ENCODE measurements at places on chromosomes 7 and 10. TPM values are rescaled to one million over a fixed set of nuclear protein-coding genes. Genes with fewer than 3 reads are reported as not detected.

GRCh38 chr10:44983895-44984278, 5.3 kb upstream of the DEPP1 start:
- no peak for DNase-seq
- H3K4me3 ChIP-seq: no peak overlapping the region
- H3K27ac ChIP-seq: no peak overlapping the region
- no peaks in the 10 kb centered on the region for H3K36me3 ChIP-seq
- no peaks in the 10 kb centered on the region for H3K4me1 ChIP-seq

GRCh38 chr10:23412223-23412622, 26.7 kb upstream of the OTUD1 start:
- H3K27me3 ChIP-seq: no peaks in the 10 kb centered on the region
- H3K27ac ChIP-seq: no peak overlapping the region

DNA sequence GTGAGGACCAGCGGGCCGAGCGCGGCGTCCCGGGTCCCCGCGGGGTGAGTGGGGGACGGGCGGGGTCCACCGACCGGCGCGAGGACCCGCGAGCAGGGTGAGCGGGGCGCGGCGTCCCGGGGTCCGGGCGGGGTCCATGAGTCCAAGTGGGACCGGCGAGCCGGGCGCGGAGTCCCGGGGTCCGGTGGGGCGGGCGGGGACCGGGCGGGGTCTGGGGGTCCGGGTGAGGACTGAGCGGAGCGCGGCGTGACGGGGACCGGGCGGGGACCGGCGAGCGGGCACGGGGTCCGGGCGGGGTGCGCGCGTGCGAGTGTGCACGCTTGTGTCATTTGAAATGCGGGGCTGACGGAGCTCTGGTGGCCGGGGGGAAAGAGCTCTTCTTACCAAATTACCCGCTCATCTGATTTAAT, 765 bp downstream of the CELF2 start:
- H3K36me3 ChIP-seq: no peaks in the 10 kb centered on the region
- peaks cover 3% of the 10 kb centered on the region for H3K4me1 ChIP-seq
- H3K4me3 ChIP-seq: no peak overlapping the region

DNA sequence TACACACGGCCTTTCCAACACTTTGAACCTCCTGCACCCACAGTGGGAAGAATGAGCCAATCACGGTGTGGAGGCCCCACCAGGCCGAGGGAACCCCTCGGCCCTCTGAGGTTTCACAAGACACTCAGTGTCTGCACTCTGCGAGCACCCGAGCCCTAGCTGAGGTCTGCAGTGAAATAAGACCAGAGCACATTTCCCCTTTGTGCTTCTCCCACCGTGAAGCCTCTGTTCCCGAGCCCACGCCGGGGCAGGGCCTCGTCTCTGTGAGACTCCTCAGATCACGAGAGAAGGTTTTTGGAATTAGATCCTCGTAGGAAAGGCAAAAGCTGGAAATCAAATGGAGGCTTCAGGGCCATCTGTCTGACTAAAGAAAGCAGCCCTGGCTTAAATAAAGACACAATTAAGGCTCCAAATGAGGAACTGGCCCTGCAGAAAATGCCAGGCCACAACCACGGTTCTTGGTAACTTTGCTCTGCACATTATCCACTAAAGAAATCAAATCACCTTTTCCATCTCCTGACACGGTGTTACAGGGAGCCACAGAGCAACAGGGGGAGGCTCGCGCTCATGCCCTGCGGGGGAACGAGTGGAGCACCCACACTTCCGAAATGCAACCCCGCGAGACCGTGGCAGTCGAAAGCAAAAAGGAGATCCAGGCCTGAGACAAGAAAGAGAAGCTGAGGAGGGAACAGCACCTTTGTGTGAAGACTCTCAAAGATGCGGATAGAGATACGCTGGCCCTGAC, 43.7 kb downstream of the FAM53B start:
- DNase-seq: no peak
- no peak overlapping the region for H3K27ac ChIP-seq
- H3K27me3 ChIP-seq: no peaks in the 10 kb centered on the region
- no peak overlapping the region for H3K4me3 ChIP-seq

The GARIN1A gene
- total RNA-seq: 0.61 TPM

The TEX36 gene
- not detected for total RNA-seq

The GDF2 gene
- total RNA-seq: not detected

The CALHM1 gene
- total RNA-seq: not detected
